ENCODE measurements at places on chromosomes 1 and 21. TPM values are rescaled to one million over a fixed set of nuclear protein-coding genes. Genes with fewer than 3 reads are reported as not detected.
A peak's percentile ranks its signal among the peaks of the same experiment; 100 is the strongest.

Gene LCE1D
- total RNA-seq, result not detected

Gene OR6K6
- total RNA-seq, result not detected

DNA sequence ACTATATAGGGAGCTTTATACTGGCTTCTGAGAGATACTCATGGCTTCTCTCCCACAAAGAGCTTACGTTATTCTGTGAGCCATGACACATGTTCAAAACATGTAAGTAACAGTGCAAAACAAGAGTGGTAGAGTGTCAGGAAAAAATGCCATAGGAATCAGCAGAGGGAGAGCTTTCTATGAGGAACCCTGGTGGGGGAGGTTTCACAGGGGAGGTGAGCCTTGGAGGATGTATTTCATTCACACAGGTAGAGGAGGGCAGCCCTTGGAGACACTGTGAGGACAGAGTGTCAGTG is 72.7 kb upstream of the LYST start:
- no peak for DNase-seq

DNA sequence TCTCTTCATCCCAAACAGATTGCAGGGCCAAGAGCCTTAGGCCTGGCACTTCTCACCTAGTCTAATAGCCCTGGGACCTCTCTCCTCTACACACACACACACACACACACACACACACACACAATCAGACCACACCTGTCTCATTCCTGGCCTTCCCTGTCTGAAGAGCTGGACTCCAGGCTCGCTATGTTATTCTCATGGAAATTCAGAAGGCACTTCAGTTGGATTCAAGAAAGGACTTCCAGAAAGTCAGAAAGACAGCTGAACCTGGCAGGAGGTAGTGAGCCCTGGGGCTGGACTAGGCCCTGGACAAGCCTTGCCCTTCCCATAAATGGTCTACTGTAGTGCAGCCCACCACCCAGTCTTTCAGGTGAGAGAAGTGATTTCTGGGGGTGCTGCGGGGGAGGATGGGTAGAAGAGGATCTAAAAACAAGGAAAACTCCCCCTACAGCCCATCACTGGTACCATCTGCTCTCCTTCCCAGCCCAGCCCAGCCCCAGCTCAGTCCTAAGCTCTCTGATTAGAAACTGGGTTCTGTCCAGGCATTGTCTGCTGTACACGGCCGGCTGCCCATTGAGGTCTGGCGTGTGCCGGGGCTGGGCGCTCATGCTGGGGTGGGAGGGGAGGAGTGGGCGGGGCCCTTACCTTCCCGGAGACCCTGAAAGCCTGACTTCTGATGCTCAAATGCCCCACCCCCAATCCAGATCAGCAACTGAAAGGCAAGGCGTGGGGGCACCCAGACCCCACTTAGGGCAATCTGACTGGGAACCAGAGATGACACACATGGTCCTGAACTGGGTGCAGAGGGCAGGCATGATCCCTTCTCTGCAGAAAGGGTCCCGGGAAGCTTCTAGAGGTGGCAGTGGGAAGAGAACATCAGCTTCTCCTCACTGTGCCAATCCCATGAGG is 2.5 kb downstream of the KIF21B start:
- DNase-seq, result peak; percentile 67

- no peak for DNase-seq
Observed at GRCh38 chr1:36715797-36716196, 233.1 kb upstream of the CSF3R start.

- DNase-seq, result peak; percentile 6
Observed at GRCh38 chr1:224922404-224923164, 6.9 kb upstream of the DNAH14 start.

DNA sequence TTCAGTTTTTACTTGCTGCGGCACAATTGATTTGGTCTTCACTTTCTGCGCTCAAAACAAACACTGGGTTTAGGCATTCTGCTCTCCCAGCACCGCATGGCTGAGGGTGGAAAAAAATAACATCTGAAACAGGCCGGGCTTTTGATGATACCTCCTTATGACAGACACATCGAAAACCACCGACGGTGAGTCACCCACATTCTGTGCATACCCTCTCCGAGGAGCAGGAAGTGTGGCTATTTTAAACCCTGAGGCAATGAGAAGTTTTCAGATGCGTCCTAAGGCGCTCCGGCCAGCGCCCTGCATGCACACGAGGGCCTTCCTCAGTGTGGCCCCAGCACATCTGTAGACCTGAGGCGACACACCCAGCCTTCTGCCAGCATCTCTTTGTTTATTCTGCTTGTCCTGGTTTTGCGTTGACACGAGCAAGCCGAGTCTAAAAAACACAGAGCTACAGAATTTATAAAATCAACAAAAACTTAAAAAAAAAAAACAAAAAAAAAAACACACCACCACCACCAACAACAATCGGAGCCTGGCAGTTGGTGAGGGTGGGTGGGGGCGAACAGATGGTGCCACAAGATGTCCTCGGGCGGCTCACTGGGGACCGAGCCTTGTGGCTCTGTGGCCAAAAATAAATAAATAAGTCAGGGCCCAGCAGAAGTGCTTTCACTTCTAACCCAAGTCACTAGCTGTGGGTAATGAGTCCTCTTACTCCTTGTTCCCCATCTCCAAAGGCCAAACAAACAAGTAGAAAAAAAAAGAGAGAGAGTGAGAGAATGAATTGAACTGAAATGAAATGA is 162.6 kb upstream of the IRF2BP2 start:
- peak; percentile 97 for DNase-seq

GRCh38 chr1:30526652-30527345 is 196.6 kb downstream of the MATN1 start:
- DNase-seq, result no peak

Data from activated naive CD4-positive, alpha-beta T cell treated with anti-CD3 and anti-CD28 coated beads for 36 hours (primary cell).